Right cardiac atrium (tissue), 5 donors: ENCODE measurements at places on chromosomes 12 and 14.

- no peak for DNase-seq
Observed at GRCh38 chr14:89767861-89768268, 186.7 kb downstream of the EFCAB11 start.

DNA sequence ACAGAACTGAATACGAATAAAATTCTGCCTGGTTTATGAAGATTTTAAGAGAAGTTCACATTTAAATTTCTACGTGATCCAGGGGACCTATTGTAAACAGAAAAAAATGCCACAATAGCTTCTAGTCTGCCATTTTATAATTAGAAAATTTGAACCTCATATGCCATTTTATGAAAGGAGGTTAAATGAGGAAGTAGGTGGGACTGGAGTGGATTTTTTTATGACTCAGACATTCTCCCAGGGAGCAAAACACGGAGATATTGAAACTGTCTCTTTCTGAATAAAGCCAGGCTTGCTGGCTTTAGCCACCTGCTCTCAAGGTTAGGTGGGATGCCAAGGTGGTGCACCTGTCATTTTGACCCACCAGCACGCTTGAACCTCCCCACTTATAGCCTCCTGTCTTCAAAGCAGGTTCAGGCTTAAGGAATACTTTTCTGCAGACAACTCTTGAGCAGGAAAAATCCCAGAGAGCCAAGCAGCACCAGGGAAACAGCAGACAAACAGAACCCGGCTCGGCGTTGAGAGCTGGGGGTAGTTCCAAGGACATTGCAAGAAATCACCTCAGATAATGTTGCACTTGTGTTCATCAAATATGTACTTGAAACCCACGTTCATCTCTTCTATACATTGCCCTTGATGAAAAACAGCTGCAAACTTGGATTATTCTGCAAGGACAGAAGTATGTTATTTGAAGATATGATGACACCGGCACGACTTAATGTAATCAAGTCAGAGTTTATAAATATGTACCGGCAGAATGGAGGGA lies 203.7 kb downstream of the PPM1H start:
- DNase-seq, result no peak

DNA sequence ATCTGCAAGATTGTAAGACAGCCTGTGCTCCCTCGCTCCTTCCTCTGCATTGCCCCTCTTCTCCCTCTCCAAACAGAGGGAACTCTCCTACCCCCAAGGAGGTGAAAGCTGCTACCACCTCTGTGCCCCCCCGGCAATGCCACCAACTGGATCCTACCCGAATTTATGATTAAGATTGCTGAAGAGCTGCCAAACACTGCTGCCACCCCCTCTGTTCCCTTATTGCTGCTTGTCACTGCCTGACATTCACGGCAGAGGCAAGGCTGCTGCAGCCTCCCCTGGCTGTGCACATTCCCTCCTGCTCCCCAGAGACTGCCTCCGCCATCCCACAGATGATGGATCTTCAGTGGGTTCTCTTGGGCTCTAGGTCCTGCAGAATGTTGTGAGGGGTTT lies 37.4 kb downstream of the DAD1 start:
- DNase-seq, result no peak

GRCh38 chr12:108618079-108618952 lies 15.4 kb downstream of the SELPLG start:
- peak; percentile 91 for DNase-seq

- no peak for DNase-seq
Observed at GRCh38 chr14:90290337-90291011, 34.1 kb downstream of the PSMC1 start.

- DNase-seq, result peak; percentile 80
Observed at GRCh38 chr14:101961011-101961721, 3.2 kb upstream of the DYNC1H1 start.

- DNase-seq, result peak; percentile 79
Observed at GRCh38 chr12:101935890-101936746, 58.7 kb downstream of the DRAM1 start.
